Stimulated activated CD4-positive, alpha-beta T cell treated with anti-CD3 and anti-CD28 coated beads, Interleukin-4, amount 100 ng/mL, for 24 hours (primary cell): ENCODE measurements at places on chromosomes 12 and 14.
A peak's percentile ranks its signal among the peaks of the same experiment; 100 is the strongest.

DNA sequence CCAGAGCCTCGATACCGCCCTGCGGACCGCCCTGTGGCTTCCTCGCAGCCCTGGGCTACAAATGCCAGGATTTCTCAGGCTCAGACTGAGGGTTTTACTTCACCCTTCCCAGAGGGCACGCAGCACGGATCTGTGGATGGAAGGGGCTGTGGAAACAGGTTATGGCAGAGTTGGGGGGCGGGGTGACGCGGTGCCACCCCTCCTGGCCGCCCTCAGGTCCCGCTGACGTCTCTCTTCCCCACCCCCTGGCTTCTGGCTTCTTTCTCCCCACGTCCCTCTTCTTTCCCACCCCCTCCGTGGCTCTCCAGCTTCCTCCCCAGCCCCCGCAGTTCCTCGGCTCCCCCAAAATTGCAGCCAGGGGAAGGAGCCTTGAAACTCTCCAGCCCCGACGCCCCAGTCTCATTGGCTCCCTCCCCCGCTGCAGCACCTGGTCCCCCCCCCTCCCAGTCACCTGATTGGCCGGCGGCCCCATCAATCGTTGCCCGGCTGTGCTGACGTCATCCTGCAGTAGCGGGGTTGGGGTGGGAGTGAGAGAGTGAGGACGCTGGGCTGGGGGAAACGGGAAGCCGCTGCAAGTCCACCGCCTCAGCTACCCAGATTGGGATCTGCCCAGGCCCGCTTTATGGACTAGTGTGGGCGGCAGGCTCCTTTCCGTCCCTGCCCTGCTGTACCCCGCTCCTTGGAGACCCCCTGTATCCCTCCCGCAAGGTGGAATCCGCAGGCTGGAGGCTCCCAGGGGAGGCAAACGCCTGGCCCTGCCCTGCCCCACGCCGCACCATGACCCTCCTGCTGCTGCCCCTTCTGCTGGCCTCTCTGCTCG, at the start of gene CLSTN3:
TSS of gene CLSTN3 (plus strand) at position 500 of the 820 bp plus-strand sequence. CDS start at position 778, 278 bp downstream.
- DNase-seq, result peak; percentile 84

GRCh38 chr12:109497675-109498074, 20.2 kb downstream of the UBE3B start:
- no peak for DNase-seq

- no peak for DNase-seq
These were observed 19.5 kb downstream of the FAM181A start for GRCh38 chr14:93946541-93947090.

DNA sequence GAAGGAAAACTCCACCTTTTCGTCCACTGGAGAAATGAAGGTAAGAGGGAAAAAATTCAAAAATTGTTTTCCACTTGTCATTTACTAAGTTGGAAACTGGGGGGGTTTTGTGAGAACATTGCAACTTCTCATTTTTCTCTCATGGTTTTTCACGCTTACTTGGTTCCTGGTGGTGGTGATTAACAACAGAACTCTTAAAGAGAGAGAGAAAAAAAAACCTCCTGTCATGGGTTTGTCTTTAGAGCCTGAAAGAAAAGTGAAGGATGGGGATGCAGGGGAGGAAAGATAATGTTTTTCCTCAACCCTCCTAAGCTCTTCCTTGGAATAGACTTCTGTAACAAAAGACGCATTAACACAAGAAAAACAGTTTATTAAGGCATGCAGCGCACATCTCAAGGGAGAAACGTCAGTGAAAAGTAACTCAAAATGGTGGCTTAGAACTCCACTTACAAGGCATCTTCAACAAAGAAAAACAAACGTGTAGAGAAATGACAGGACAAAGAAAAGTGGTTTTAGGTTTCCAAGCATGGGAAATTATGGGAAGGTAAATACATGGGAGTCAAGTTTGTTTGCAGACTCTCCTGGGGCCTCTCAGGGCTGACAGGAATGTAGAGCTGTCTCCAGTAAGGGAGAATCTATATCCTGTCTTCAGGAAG, 81.9 kb upstream of the ATF7IP start:
- no peak for DNase-seq

- DNase-seq, result peak; percentile 36
These were observed 20.1 kb downstream of the APOBEC1 start for GRCh38 chr12:7645395-7646177.

- DNase-seq, result no peak
These were observed 102.9 kb downstream of the WSCD2 start for GRCh38 chr12:108231909-108232434.

DNA sequence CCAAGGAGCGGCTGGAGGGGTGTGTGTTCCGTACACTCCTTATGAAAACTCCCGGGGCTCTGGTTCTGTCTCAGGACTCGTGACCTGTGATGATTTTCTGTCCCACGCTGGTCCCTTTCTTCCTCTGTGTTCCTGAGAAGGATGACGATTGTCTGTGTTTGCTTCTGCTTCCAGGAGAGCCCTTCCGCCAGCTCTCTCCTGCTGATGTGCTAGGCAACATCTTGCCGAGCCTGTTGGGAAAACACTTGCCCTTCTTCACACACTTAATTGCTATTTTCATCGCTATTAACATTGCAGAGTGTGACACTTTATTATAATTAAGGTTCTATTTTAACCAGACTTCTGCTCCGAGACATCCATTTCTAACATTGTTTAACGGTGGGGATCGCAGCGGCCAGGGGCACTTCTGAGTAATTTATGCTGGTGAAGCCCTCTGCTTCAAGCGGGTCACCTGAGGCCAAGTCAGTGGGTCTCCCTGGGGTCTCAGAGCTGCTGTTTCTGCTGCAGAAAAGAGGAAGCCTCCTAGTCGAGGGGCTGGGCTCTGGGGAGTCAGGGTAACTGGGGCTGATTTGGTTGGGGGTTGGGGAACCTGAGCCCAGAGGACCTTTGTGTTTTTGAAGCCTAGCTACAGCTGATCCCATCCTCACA, 88.6 kb downstream of the PRMT8 start:
- DNase-seq, result no peak

GRCh38 chr12:51388846-51389245, 2.4 kb downstream of the GALNT6 start:
- no peak for DNase-seq

- DNase-seq, result peak; percentile 42
These were observed 72.6 kb downstream of the BTG1 start for GRCh38 chr12:92073094-92073493.

DNA sequence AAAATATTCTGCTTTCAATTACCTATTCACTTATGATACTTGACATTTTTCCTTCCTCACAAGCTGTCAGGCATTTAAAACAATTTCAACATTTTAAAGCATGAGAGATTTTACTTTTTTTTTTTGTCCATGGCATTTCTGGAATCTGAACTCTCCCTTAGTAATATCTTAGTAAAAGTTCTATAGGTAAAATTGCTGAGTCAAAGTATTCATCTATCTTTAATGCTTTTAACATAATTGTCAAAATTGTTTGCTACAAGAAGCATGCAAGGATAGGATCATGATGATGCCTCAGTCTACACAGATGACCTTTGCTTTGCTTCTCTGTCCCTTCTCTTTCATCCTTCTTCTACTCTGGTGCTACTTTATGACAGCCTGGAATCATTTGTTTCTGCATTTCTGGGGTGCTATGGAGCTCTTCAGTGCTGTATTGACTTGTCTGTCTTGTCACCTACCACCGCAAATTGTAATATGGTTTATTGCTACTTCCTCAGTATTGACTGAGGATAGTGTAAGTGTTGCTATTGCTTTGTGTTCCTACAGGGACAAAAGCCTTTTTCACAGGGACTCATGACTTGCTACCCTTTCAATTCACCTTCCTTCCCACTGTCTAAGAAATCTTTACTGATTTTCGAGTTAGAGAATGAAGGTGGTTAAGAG, 589.8 kb upstream of the ATP2B1 start:
- DNase-seq, result no peak

- no peak for DNase-seq
These were observed 52.9 kb downstream of the ANO6 start for GRCh38 chr12:45268672-45269411.

DNA sequence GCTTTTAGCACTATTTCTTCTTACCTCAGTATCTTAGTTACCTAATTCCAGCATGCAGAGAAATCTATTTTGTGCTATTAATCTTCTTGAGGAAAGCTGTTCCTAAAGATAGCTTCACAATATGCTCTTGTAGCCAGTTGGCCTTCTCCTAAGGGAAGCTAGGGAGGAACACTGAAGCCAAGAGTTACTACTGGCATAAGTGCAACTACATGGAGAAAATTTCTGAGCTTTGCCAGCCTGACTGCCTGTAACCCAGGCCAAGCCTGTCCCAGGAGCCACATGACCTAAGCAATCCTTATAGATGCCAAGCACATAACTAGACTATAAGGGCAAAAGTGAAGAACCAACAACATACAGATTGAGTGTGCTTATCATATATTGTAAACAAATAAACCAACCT, 890.2 kb downstream of the FLRT2 start:
- DNase-seq, result no peak

GRCh38 chr12:128863957-128864356, 10.7 kb downstream of the GLT1D1 start:
- no peak for DNase-seq
